ENCODE measurements at places on chromosomes 12 and 14. TPM values are rescaled to one million over a fixed set of nuclear protein-coding genes. Genes with fewer than 3 reads are reported as not detected.

RTN1 gene
- 66.5 TPM for total RNA-seq

CD163 gene
- 464 TPM for total RNA-seq

NRXN3 gene
- total RNA-seq = 5.6 TPM

IFT43 gene
- 80.8 TPM for total RNA-seq

CLMN gene
- total RNA-seq = 10.4 TPM

BEST3 gene
- not detected for total RNA-seq

RPL10L gene
- total RNA-seq = not detected

PRB2 gene
- total RNA-seq = not detected

PIK3C2G gene
- total RNA-seq = not detected

KRT77 gene
- total RNA-seq = not detected

BDKRB1 gene
- not detected for total RNA-seq

SRGAP1 gene
- 7.9 TPM for total RNA-seq

MYL2 gene
- total RNA-seq = 0.81 TPM

TAS2R42 gene
- not detected for total RNA-seq

MANSC4 gene
- total RNA-seq = not detected

E2F7 gene
- total RNA-seq = not detected

COL2A1 gene
- total RNA-seq = not detected

NTN4 gene
- total RNA-seq = 72.3 TPM

POTEM gene
- total RNA-seq = not detected

KLHL33 gene
- 0.14 TPM for total RNA-seq

GPRC5A gene
- total RNA-seq = 123 TPM

GSC gene
- total RNA-seq = 2.1 TPM

SLC4A8 gene
- 7.1 TPM for total RNA-seq

All from thoracic aorta (tissue), 2 donors.